ENCODE measurements at places on chromosomes 1 and 21. TPM values are rescaled to one million over a fixed set of nuclear protein-coding genes. Genes with fewer than 3 reads are reported as not detected.

DNA sequence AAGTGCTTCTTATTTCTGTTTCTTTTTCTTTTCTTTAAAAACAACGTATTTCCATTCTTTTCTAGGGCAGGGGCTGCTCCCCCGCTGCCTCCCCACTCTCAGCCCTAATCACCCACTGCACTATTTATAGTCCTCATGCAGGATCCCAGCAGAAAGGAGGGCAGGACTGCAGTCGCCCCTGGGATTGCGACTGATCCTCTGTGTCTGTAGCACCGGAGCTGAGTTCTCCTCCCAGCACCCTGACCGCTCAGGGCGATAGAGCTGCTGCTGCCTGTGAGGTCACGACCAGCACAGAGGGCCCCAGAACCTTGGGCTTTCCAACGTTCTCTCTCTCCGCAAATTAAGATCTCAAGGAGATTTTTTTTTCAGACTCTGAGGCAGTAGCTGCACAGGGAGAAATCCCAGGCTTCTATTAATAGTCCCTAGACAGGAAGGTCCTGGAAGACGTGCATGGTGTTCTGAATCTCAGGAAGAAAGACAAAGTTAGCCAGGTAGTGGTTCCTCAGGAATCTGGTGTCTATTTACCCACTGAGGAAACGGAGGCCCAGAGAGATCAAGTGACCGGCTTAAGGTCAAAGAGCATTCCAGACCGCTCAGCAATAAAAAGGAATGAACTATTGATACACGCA, 46.8 kb downstream of the PRAMEF20 start:
- DNase-seq = no peak

GRCh38 chr1:17016317-17016661, 4.6 kb upstream of the ATP13A2 start:
- DNase-seq = no peak

MARK1 gene
- total RNA-seq = 1.4 TPM

DNA sequence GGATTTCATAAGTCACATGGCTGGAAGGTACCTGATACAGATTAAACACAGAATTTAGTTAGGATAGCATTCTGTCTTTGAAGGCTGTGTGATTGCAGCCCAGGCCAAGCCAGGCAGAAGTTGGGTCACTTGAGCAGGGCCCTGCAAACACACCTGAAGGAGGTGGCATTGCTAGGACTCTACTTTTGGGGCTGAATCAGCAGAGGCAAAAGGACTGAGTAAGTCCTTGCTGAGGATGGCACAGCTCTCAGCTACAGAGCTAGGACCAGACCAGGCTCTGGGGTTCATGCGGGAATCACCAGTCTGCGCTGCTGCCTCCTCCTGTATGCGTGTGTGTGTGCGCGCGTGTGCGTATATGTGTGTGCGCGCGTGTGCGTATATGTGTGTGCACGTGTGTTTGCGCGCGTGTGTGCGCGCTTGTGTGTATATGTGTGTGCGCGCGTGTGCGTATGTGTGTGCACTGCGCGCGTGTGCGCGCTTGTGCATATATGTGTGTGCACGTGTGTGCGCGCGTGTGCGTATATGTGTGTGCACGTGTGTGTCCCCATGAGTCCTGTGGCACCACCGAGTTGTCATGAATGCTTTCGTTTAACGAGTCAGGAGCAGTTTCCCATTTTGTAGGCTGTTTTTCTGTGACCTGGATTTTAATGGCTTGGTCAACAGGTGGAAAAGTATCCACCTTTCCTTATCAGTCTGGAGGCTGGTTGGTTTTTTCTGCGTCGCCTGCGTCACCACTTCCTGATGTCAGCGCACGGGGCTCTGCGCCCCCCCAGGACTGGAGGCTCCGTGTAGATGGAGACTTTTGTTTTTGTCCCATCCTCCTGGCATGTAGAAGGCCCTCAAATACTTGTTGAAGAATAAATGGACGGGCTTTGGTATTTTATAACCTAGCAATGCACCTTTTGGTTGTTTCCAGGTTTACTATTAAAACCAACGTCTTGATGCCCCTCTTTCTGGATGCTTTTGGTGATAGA, 34.7 kb downstream of the ADARB1 start:
- no peak for DNase-seq

C8A gene
- total RNA-seq = not detected

- no peak for DNase-seq
These were observed 11.0 kb upstream of the PGD start for GRCh38 chr1:10387677-10388386.

- DNase-seq = no peak
These were observed 1265.1 kb downstream of the BRINP3 start for GRCh38 chr1:189212606-189213005.

GRCh38 chr1:152035539-152036266, 1.1 kb downstream of the S100A11 start:
- DNase-seq = peak; percentile 68

- no peak for DNase-seq
These were observed 1383.1 kb upstream of the ADGRL2 start for GRCh38 chr1:80417671-80418070.

- peak; percentile 37 for DNase-seq
These were observed 2.1 kb upstream of the OTUD7B start for GRCh38 chr1:150012611-150013010.

DNA sequence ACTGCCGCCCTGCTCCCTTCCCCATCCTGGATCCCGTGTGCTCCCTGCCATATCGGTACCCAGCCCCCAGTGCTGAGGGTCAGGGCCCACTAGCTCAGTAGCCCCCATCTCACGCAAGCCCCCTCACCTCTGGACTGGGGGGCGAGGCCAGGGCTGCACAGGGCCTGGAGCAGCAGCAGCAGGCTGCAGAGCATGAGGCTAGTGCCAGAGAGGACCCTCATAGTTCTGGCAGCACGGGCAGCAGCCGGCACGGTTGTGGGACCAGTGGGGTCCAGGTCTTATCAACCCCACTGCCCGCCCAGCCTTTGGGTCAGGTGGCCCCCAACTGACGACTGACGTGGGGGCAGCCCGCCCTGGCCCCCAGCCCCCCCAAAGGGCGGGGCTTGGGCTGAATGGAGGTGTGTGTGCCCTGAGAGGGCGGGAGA, at the start of gene MATN1:
Gene MATN1, minus strand, starts transcription at position 255 of the 425 bp plus-strand sequence. Its CDS starts 34 bp downstream, at position 221.
- no peak for DNase-seq

CASQ1 gene
- 0.82 TPM for total RNA-seq

DNA sequence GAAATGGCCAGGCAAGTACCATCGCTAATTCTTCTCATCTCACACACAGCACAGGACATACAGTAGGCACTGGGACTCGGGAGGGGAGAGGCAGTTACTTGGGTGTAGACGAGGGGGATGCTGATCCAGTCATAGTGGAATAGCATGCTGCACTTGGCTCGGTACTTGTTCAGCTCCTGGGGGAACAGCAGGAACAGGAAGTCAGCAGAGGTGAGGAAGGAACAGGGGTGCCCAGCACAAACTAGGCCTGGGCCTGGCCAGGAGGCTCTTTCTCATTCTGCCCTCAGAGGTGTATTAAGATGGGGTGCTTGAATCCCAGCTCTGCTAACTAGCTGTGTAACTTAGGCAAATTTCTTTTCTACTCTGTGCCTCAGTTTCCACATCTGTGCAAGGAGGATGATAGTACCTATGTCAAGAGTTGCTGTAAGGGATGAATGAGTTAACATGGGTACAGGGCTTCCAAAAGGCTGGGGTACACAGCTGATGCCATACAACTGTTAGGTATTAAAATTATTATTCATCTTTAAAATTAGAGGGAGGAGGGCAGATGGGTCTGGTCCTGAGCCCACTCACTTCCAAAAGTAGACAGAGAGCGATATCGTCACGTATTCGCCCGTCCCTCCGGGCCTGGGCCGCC, 2.4 kb downstream of the BEST4 start:
- DNase-seq = no peak

EPHA10 gene
- 45.3 TPM for total RNA-seq

DNA sequence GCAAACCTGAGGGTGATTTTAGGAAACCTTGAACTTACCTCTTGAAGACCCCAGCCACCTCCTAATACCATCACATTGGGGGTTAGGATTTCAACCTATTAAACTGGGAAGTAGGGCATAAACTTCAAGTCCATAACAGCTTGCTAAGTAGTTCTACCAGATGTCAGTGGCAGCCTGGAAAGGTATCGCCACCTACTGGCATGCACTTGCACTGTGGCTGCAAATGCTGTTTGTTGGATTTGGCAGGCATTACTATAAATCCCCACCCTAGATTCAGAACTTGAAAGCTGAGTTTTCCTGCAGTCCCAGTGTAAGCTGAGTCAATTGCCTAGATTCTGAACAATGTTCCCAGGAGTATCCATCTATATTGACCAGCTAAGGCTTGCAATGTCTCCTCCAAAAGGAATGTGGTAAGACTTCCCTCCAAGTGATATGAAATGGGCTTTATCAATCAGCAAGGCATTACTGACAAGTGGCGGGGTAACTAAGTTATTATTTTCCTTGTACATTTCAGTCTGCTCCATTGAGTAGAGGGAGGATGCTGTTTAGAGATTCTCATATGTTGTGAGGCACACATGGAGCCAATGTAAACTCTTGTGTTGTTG, 474.5 kb downstream of the PTPRC start:
- DNase-seq = peak; percentile 48

DNA sequence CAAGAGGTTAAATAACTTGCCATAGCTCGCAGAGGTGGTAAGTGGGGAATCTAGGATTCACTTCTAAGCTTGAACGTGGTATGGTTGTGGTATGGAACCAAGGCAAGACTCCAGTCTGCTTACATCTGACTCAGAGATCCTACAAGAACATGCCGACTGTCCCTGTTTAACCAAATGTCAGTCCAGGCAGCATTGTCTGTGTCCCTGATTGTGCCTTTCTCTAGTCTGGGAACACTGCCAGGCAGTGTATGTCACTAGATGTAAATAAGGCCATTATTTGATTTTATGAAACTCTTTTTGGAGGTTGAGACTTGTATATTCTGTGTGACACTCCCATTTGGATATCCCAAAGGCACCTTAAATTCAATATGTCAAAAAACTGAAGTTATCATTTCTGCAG, 96.0 kb downstream of the NOS1AP start:
- DNase-seq = no peak

GRCh38 chr1:10803971-10804820, 7.8 kb upstream of the CASZ1 start:
- DNase-seq = peak; percentile 91

C1orf116 gene
- 8.7 TPM for total RNA-seq

DNA sequence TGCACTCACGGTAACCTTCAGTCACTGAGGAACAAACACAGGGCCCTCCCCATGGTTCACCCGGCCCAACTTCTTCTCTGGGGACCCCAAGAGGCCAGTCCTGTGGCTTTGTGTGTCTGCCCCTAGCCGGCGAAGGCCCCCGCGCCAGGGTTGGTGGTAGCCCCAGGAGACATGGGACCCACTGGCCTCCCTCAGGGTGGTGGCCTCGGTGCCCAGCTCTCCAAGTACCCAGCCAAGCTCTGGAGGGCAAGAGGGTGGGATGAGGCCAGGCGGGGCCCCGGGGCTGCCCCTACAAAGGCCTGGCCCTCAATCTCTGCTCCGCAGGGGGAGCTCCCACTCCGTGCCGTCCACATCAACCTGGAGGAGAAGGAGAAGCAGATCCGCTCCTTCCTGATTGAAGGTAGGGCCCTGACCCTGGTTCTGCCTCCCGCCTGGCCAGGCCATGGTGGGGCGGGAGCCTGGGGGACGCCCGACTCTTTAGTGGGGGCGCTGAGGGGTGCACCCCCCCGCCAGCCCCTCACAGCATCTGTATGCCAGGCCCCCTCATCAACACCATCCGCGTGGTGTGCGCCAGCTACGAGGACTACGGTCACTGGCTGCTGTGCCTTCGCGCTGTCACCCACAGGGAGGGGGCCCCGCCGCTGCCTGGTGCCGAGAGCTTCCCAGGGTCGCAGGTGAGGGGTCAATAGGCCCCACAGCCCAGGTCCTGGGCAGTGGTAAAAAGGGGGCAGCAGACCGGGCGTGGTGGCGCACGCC, 5.6 kb downstream of the PLEKHN1 start:
- DNase-seq = no peak

TAS1R3 gene
- 1.1 TPM for total RNA-seq

RSPH1 gene
- total RNA-seq = 4.0 TPM

GRCh38 chr1:5597991-5598823, 394.0 kb downstream of the NPHP4 start:
- DNase-seq = no peak

DNA sequence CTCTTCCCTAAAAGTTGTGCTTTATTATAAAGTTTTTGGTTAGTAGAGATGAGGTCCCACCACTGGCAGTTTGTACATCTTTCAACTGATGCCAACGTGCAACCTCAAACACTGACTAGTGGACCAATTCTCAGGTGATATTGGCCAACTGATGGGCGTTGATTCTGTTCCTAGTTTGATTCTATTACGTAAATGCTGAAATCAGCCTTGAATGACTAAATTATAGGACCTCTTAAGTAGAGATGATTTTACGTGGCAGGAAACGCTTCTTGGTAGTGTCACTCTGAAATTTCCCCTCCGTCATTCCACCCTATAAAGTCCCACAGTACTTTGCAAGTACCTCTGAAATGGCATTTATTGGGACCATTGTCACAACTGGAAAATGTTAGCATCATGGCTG, 8.8 kb upstream of the FNDC7 start:
- no peak for DNase-seq

GRCh38 chr1:110012100-110012780, 22.2 kb upstream of the STRIP1 start:
- no peak for DNase-seq

- no peak for DNase-seq
These were observed 4.8 kb upstream of the SARS1 start for GRCh38 chr1:109208836-109209463.

DNA sequence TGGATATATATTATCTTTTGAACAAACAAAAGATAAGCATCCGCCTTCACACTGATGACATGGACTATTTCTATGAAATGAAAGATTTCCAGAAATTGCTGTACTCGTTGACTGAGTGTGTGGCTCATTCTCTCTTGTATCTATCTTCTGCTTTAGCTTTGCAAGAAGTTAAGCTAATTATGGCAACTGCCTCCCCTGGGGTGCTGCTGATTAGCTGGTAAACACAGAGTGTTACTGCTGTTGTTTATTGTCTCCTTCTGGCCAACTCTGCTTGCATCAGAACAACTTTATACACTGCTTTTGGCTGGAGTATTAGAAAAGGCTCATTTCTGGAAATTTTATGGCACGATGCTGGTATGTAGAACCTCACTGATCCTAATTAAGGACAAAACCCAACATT, 95.6 kb upstream of the SNX7 start:
- no peak for DNase-seq

DNA sequence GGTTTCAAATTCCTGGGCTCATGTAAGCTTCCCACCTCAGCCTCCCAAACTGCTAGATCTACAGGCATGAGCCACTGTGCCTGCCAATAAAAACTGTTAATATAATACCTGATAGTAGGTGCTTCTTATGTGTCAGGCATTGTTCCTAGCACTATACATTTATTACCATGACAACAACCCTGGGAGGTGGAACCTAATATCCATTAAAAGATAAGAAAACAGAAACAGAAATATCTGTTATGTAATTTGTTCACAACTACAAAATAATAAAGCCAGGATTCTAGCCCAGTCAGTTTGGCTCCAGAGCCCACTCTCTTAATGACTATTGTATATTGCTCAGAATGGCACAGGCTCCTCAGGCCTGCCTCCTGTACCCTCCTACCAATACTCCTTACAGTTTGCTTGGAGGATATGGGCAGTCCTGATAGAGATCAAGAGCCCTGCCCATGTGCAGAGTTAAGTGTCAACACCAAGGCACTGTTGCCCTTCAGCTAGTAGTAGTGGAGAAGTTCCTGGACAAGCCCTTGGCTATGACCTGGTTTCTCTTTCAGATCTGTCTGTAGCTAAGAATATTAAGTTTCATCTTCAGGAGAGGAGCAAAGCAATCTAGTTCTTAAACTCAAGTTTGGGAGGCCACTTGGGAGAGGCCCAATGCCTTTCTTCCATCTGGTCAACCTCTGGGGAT, 22.4 kb downstream of the RPL5 start:
- peak; percentile 37 for DNase-seq

NBPF10 gene
- 3.5 TPM for total RNA-seq
